A549 (cell line): ENCODE measurements at places on chromosomes 5 and 9.

GRCh38 chr9:110979636-110980035 is 58.6 kb downstream of the LPAR1 start:
- DNase-seq = no peak

DNA sequence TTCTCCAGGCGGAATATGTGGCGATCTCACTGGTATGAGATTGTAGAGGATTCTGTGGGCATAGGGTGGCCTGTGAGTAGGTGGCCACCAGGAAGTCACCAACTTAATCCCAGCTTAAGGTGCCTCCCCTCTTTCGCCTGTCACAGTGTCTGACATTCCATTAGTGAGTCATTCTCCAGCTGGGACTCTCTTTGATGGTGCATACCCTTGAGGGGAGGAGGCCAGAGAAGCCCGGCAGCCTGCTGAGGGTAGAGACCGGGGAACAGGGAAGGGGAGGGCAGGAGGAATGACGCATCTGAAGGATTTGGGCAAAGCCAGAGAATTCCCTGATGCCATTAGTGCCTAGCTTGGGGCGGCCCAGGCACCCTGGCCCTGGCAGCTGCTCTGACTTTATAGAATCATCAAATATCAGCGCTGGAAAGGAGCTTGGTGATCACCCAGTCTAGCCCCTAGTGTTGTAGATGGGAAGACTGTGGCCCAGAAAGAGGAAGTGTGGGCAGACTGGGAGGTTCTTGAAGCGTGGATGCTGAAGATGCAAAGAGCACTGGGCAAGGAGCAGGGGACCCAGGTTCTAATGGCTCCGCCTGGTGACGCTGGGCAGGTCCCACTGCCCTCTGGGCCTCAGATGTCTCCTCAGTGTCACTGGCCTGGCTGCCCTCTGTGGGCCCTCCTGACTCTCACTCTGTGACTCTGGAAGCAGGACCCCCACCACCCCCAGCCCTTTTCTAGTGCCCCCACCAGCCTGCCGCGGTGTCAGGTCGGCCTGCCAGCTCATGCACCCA is 41.4 kb downstream of the DAB2IP start:
- DNase-seq = peak; percentile 24

DNA sequence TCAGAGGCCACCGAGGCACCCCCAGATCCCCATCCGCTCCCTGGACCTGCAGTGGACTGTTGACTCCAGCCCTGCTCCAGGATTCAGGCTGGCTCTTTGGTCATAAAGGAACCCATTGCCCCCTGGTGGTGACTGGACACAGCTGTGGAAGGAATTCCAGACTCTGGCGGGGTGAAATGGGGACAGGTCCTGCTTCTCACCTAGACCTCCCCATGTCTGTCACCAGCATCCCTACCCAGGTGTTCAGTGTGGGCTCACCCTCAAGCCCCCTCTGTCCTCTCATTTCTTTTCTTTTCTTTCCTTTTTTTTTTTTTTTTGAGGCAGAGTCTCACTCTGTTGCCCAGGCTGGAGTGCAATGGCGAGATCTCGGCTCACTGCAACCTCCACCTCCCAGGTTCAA is 25.5 kb upstream of the STXBP1 start:
- peak; percentile 82 for DNase-seq

- peak; percentile 34 for DNase-seq
Observed at GRCh38 chr5:8908055-8908683, 637.7 kb downstream of the SEMA5A start.

DNA sequence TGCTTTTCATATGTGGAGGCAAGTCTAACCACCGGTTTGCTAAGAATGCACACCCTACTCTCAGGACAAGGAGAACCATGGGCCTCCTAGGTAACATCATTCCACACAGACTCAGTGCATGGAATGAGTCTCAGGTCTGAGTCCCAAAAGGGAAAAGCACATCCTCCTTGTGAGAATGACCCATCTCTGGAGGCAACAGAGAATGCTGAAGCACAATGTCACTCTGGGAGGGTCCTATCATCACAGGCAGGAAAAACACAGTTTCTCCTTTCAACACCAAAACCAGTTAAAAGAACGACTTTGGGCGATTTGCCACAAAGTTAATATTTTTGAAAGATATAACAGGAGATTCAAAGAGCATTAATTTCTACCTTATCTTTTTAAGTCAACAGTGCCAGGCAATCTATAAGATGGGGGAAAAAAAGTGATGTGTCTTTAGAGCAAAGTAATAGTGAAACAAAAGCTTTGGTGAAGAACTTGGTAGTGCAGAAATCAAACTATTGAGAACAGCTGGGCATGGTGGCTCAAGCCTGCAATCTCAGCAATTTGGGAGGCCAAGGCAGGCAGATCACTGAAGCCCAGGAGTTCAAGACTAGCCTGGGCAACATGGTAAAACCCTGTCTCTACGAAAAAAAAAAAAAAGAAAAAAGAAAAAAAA is 97.3 kb downstream of the OXCT1 start:
- no peak for DNase-seq

DNA sequence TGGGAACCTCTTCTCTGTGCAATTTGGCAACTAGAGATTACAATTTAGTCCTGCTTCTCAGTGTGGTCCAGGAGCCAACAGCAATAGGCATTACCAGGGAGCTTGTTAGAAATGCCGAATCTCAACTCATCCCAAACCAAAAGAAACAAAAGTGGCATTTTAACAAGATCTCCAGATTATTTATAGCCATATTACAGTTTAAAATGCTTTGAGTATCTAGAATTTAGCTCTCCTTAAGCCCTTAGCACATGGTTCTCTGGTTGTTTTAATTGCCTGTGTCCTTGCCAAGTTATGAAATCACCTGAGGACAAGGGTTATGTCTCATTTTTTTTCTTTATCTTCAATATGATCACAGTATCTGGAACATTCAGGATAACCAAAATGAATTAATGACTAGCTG is 51.6 kb upstream of the TAS2R1 start:
- DNase-seq = no peak

- DNase-seq = peak; percentile 44
Observed at GRCh38 chr5:54329731-54330709, 19.6 kb upstream of the ARL15 start.
